ENCODE measurements at places on chromosomes 7 and 10. TPM values are rescaled to one million over a fixed set of nuclear protein-coding genes. Genes with fewer than 3 reads are reported as not detected.

DNA sequence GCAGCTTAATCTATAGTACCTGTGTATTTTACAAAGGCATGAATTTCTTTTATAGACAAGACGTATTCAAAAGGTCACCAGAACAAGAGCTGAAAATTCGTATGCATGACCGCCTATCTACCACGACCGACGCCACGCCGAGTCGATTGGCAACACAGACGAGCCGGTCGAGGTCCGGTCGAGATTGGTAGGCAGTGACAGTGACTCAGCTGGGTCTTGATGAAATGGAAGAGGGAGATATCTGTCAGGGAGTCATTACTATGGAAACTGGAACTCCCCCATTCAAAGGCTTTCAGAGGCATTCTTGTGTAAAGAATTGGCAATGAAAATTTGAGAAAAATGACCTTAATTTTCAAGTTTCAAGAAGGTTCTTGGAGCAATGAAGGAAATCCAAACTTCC, 2.1 kb downstream of the ATP5MK start:
- H3K4me3 ChIP-seq: no peak overlapping the region
- H3K27me3 ChIP-seq: no peaks in the 10 kb centered on the region
- peaks cover 7% of the 10 kb centered on the region for H3K36me3 ChIP-seq
- no peak for DNase-seq

DNA sequence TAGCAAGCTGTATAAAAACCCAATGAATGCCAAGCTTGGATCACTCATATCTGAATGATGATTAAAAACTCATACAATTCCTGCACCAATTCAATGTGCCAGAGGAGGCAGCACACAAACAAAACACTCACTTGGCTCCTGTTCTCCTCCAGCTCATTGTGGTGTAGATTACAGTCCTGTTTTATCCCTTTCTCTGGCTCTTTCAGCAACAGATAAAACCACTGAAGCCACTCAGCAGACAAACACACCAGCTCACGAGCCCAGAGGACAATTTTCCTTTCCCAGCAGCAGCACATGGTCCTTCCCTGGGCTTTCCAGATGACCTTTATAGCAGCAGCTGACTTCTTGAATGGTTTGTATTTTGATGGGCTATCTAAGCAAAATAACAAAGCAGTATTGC, 107.3 kb upstream of the STARD3NL start:
- peaks cover under 1% of the 10 kb centered on the region for H3K27me3 ChIP-seq
- no peak overlapping the region for H3K27ac ChIP-seq
- no peaks in the 10 kb centered on the region for H3K36me3 ChIP-seq
- H3K4me3 ChIP-seq: no peak overlapping the region
- no peaks in the 10 kb centered on the region for H3K4me1 ChIP-seq

Gene GPR15LG
- total RNA-seq: not detected

Gene JAKMIP3
- total RNA-seq: 0.09 TPM

Gene KLLN
- 0.17 TPM for total RNA-seq

All from liver (tissue), 10 donors.